Endothelial cell of umbilical vein (primary cell): ENCODE measurements at places on chromosomes 3 and 15. TPM values are rescaled to one million over a fixed set of nuclear protein-coding genes. Genes with fewer than 3 reads are reported as not detected.
A peak's percentile ranks its signal among the peaks of the same experiment; 100 is the strongest.

DNA sequence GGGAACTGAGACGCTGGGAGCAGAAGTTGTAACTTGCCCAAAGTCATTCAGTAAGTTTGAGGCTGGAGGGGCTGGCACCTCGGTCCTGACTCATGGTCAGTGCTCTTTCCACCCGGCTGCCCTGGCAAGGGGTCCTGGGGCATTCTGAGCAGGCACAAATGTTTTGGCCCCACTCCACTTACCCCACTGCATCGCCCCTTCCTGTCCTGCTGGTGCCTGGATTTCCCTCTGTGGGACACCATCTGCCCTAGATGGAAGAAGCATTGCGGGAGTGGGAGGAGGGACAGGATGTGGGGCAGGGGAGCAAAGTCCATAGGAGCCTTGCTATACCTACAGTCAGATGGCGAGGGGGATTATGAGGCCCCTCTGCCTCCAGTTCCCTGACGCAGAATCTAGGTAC is 4.5 kb downstream of the CORO2B start:
- no peak for DNase-seq

DNA sequence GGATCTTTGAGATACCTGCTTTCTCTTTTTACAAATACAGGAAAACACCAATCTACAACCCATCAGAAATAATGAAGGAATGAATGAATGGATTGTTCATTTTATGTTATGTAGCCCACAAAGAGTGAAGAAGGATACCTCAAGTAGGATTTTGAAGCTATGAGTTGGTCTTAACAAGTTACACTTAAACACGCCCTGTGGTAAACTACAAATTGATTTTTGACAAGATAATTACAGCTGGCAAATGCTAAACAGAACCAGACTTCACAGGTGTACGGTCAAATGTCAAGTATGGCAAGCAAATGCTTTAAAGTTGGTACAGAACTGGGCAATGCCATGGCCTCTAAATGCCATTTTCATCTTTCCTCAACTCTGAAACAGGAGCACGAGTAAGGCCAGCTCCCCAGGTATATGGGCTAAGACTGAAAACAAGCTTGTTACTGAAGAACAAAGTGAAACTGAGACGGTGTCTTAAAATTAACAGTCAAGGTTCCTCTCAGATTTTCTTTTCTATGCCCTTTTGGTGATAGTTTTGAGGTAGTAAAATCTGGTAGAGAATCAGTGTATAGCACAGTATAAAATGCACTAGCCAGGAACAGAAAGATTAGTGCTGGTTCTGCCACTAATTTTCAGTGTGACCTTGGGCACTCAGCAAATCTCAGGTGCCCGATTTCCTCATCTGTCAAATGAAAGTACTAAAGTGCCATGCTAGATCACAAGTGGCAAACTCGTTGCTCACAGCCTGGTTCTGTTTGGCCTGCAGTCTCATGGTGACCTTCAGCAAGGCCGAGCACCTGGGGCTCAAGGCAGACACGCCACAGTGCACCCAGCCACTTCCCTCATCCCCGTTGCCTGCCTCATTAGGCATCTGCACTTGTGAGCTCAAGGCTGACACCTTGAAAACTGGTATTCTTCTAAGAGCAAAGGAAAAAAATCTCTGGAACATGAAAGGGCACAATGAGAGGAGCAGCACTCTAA is 9.5 kb downstream of the RUVBL1 start:
- DNase-seq, result no peak

- no peak for DNase-seq
Measured at GRCh38 chr3:190721330-190721729, 141.2 kb downstream of the GMNC start.

- no peak for DNase-seq
Measured at GRCh38 chr15:39232512-39232911, 348.4 kb upstream of the THBS1 start.

GRCh38 chr3:105504440-105504951 is 137.8 kb downstream of the ALCAM start:
- DNase-seq, result no peak

- no peak for DNase-seq
Measured at GRCh38 chr15:74050556-74051234, 31.7 kb downstream of the GOLGA6A start.

- no peak for DNase-seq
Measured at GRCh38 chr3:141237701-141238521, 6.3 kb downstream of the PXYLP1 start.

- DNase-seq, result no peak
Measured at GRCh38 chr3:141737093-141737492, 1.0 kb upstream of the RNF7 start.

DNA sequence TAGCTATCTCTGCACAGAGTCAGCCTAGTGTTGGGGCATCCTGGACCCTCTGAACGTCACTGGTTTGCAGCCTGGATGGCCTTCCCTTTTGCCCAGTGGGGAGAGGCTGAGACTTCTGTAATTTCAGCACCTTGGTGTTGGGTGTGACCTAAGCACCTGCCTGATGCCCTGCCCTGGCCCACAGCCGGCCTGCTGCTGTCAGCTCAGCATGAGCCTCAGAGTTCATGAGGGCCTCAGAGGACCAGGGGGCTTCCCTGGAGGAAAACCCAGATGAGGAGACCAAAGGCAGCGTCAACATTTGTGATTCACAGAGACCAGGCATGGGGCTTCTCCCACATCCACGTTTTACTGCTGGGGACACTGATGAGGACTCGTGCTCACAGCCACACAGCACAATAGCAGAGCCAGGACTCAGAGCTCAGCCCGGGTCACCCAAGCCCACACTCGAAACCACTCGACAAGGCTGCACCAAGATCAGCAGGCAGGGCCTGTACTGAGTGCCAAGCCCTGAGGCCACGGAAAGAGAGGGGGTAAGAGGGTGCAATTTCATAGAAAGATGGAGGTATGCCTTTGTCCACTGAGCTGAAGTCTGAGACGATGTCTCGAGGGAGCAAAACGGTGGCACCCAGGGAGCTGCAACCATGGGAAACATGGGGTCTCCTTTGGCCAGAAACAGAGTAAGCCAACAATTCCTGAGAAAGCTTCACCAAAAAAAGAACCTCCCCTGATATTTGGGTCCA is 9.9 kb upstream of the GP9 start:
- DNase-seq, result no peak

GRCh38 chr3:50557106-50557505 is 10.4 kb downstream of the C3orf18 start:
- DNase-seq, result no peak

DNA sequence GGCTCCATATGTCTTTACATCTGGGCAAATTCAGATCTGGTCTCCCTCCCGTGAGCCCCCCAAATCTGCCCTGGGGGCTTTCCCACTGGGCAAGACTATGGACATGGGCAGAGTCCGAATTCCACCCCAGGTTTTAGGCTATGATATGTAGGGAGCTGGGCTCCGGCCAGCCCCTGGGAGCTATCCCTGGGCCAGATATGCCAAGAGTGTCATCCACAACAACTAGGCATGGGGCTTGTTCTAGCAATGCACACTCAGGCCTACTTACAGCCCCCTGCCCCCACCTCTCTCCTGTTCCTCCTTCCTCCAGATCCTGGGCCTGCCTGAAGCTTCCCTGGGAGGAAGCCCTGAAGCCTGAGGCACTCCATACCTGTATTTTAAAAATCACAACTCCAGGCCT is 622 bp downstream of the XIRP1 start:
- no peak for DNase-seq

DNA sequence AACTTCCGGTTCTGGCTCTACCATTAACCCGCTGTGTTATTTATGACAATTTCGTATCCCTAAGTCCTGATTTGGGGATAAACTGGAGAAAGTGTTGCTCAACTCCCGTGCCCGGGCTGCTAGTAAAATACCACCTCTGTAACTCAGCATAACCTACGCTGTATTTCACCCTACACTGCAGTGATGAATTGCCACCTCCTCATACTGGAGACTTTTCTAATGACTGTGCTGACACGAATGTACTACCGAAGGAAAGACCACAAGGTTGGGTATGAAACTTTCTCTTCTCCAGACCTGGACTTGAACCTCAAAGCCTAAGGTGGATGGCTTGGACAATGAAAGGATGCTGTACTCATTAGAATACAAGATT is 16.5 kb downstream of the SLC51A start:
- no peak for DNase-seq

DNA sequence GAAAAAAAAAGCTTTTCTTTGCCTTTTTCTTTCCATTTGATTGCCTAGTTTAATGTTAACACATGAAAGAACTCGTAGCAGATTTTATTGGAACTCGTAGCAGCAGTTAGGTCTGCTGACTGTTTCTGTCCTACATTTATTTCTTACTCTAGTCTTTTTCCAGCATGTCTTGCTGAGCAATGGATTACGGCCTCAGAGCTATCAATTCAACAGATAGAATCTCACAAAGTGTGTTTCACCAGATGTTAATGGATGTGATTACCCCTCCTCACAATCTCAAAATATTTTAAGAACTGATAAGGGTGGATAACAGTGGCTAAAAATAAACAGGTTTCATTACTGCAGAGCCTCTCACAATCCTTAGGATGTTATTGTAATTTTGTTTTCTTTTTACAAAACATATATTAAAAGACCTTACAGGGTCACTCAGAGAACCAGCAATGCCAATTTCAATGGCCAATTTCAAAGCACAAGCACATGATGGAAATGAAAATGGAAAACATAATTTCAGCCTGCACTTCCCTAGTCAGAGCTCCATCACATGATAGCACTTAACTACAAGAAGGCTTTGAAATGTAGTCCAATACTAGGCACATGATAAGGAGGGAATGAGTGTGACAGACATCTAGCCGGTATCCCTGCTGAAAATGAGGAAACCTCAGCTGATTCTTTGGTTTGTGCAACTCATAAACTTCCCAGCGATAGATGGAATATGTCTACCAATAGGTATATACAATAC is 838.1 kb upstream of the SEMA6D start:
- DNase-seq, result no peak

- DNase-seq, result peak; percentile 22
Measured at GRCh38 chr15:69576035-69576526, 123.5 kb downstream of the RPLP1 start.

- peak; percentile 6 for DNase-seq
Measured at GRCh38 chr3:70770650-70771049, 458.2 kb upstream of the MDFIC2 start.

- no peak for DNase-seq
Measured at GRCh38 chr15:69518806-69519205, 66.2 kb downstream of the RPLP1 start.

DNA sequence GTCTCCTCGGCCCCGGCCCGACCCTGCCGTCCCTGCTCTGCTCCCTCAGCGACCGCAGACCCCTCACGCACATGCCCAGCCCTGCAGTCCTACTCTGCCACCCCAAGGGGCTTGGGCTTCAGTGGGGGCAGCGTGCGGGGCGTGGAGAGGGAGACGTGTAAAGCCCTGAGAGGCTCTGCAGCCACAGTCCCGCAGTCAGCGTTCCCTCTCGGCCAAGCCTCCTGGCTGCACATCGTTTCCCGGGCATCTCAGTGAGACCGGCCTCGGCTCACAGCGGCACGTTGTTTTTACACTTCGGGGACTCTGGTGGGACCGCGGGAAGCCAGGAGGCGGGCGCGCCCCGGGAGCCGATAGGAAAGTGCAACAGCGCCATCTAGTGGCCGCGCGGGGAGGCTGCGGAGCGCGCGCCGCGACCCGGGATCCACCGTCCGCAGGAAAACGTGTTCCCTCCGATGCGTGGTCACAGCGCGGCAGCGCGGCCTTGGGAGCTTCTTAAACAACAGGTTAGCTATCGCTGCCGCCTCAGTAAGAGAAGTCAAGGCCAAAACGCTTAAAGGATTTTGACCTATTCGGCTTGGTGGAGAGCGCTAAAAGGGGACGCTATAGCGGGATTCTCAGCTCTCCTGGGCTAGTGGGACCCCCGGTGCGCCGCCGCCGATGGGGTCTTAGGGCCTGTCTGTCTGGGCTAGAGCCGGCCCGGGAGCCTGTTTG is 226.8 kb upstream of the IGF1R start:
- DNase-seq, result peak; percentile 36

Gene MUSTN1
- polyA plus RNA-seq, result 1.1 TPM in 2 replicates

Gene MORC1
- polyA plus RNA-seq, result not detected in 2 replicates

Gene GUCA1C
- polyA plus RNA-seq, result not detected in 2 replicates

Gene ASB14
- polyA plus RNA-seq, result 0.01 TPM in 1 of 2 replicates, not detected in the other

Gene TMEM207
- not detected in 2 replicates for polyA plus RNA-seq
